ENCODE measurements at places on chromosomes 5 and 9.

GRCh38 chr9:95565982-95566381, 49.2 kb upstream of the PTCH1 start:
- no peak for DNase-seq

DNA sequence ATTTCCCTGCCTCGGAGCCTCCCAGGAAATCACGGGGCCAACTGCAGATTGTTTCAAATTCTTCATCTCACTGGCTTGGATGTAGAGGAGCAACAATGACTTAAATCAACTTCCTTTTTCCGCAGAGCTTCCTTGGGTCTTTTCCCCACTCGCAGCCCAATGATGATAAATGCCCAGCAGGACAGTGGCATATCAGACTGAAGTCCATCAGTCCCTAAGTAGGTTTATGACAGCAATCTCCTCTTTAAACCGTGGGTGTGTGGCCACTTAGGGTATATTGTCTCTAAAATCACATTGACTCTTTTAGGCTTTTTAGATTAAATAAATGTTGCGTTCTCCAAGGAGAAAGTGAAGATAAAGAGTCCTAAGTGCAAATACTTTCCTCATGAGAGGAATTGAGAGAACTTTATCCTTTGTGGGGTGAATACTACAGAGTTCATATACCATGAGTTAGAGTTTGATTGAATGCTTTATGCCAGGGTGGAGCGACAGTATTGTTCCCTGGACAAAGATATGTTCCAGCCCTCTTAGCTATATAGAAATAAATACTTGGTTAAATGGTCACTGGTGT, 59.1 kb downstream of the IQGAP2 start:
- DNase-seq: no peak

DNA sequence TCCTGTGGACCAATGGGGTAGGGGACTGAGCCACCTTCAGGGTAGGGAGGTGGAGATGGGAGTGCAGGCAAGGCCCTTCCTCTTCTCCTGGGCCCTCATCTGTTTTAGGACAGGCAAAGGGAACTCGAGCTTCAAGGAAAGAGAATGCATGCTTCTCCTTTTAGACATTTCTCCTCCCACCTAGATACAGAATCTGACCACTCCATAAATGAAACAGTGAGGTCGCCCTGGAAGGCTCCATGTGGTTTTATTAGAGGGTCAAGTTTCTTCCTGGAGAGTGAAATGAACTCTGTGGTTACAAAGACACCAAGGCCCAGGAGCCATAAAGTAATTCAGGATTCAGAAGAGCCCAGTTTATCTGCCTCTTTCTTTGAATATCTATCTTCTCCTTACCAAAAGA, 14.9 kb downstream of the LHFPL2 start:
- no peak for DNase-seq

DNA sequence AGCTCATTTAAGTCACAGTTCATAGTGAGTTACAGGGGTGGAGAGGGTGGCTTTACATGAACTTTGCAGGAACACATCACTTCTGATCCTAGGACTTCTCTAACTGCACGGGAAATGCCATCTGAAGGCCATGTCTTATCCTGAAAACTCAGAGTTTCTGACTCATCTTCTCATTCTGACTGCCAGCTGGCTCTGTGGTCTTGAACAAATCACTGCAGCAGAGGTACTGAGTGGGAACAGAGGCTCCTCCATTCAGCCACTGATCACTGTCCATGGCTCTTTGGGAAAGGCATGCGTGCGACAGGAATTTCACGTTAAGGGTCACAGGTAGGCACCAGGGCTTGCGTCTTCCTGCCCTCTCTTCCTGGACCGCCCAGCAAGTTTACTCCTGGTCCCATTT, 114.6 kb upstream of the LRRTM2 start:
- DNase-seq: no peak

DNA sequence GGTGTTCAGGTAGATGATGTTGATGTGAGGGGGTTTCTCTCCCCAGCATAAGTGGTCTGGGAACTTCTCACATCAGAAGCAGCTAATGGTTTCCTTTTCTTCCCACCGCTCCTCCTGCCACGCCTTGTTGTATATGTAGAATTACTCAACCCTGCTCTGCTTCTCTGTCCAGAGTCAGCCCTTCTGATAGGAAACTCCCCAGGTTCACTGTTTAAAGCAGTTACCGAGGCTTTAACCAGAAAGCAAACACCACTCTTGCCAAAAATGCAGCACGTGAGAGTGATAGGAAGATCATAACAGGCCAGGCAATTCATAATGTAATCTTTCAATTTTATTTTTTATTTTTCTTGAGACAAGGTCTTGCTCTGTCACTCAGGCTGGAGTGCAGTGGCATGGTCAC, 10.5 kb upstream of the TMEM252 start:
- DNase-seq: no peak

DNA sequence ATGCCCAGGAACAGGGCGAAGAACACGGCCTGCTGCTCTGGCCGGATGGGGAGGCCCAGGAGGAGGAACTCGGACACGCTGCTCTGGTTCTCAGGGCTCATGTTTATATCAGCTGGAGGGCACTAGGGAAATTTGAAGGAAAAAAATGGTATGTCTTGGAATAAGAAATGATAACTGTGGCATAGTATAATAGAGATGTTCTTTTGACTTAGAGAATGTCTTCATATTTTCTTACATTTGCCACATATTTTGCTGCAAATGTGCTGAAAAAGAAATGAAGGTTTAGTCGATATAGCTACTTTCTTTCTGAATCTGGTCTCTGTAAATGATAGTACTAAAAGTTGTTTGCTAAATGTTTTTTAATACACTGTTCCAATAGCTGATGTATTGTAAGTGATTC, at the start of gene OR1J1:
Gene OR1J1, minus strand, starts transcription at position 101 of the 400 bp plus-strand sequence. Its CDS starts 0 bp downstream, at position 101.
- no peak for DNase-seq

GRCh38 chr5:121086671-121087070, 622.6 kb downstream of the PRR16 start:
- DNase-seq: no peak

DNA sequence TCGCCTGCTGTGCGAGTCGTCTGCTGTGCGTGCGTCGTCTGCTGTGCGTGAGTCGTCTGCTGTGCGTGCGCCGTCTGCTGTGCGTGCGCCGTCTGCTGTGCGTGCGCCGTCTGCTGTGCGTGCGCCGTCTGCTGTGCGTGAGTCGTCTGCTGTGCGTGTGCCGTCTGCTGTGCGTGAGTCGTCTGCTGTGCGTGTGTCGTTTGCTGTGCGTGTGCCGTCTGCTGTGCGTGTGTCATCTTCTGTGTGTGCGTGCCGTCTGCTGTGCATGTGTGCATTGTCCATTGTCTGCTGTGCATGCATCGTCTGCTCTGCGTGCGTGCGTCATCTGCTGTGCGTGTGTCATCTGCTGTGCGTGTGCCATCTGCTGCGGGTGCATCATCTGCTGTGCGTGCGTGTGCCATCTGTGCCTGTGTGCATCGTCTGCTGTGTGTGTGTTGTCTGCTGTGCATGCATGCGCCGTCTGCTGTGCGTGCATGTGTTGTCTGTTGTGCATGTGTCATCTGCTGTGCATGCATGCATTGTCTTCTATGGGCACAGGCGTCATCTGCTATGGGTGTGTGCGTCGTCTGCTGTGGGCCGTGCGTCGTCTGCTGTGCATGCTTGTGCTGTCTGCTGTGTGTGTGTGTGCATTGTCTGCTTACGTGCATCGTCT, 68.6 kb upstream of the IRX4 start:
- DNase-seq: no peak

DNA sequence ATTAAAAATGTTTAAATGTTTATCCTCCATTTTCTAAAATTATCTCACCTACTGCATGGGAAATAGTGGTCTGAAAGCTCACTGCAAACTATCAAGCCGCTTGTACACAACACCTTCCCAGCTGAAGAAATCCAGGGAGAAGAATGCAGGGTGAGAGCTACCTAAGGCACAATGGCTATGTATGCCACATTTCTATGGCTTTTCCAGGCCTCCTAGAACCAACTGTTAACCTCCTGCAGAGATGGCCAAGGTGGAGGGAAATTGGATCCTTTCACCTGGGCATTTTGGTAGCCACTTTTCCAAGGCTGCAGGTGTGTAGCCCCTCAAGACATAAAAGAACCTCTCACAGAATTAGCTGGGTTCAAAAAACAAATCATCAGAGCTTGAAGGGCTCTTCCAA, 286.4 kb downstream of the EBF1 start:
- DNase-seq: no peak

GRCh38 chr5:100188339-100188738, 346.8 kb upstream of the FAM174A start:
- no peak for DNase-seq

GRCh38 chr9:99030610-99031109, 74.3 kb upstream of the TGFBR1 start:
- DNase-seq: no peak

DNA sequence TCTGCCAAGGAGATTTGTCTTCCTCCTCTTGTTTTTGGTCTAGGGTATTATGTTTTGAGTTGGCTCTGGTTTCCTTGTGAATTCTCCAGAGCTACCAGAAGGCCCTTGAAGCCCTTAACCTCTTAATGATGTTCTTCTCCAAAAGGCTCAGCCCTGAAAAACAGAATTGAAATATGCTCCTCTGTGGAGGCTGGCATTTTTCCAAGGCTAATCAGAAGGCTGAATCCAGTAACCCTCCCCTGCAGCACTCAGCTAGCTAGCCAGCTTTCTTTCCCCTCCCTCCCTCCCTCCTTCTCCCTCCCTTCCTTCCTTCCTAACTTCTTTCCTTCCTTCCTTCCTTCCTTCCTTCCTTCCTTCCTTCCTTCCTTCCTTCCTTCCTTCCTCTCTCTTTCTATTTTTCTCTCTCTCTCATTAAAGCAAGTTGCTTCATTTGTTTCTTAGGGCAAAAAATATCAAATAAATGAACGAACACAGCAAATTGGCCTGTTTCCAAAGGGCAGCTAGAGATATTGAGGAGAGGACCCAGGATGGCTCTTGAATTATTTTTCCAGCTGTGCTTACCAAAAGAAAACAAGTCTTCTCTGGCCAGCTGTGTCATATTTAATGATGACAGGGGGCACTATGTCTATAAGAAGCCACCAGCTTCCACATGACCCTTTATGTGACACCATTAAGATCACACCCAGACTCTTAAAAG, 38.7 kb downstream of the JAKMIP2 start:
- no peak for DNase-seq

GRCh38 chr9:129235041-129235930, 57.2 kb upstream of the IER5L start:
- no peak for DNase-seq

DNA sequence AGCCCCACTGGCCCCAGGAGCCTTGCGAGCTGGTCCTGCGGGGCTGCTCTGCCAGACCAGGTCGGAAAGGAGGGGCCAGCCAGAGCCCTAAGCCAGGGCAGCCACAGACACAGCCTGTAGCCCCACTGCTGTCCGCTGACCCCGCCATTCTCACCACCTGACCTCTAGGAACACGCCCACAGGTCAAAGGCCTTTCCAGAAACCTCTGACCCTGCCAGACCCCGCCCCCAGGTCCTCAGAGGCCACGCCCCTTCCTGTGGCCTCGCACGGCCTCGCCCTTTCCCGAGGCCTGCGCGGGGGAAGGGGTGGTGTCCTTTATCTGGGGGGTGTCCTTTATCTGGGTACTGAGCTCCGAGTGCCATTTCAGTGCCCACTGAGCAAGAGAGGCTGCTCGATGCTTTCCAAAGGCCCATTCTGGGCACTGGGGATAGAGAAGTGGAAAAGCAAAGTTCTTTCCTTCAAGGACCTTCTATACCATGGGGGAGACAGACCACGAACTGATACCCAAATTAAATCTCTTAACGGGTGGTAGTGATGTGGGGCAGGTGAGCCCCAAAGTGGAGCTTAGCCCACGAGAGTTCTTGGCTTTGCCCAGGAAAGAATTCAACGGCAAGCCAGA, 46.5 kb downstream of the P4HA2 start:
- no peak for DNase-seq

- DNase-seq: no peak
Observed at GRCh38 chr5:55864606-55865541, 13.7 kb downstream of the IL31RA start.

- no peak for DNase-seq
Observed at GRCh38 chr9:78325846-78326360, 29.0 kb downstream of the PSAT1 start.

- DNase-seq: no peak
Observed at GRCh38 chr5:127406326-127407121, 110.9 kb upstream of the PRRC1 start.

DNA sequence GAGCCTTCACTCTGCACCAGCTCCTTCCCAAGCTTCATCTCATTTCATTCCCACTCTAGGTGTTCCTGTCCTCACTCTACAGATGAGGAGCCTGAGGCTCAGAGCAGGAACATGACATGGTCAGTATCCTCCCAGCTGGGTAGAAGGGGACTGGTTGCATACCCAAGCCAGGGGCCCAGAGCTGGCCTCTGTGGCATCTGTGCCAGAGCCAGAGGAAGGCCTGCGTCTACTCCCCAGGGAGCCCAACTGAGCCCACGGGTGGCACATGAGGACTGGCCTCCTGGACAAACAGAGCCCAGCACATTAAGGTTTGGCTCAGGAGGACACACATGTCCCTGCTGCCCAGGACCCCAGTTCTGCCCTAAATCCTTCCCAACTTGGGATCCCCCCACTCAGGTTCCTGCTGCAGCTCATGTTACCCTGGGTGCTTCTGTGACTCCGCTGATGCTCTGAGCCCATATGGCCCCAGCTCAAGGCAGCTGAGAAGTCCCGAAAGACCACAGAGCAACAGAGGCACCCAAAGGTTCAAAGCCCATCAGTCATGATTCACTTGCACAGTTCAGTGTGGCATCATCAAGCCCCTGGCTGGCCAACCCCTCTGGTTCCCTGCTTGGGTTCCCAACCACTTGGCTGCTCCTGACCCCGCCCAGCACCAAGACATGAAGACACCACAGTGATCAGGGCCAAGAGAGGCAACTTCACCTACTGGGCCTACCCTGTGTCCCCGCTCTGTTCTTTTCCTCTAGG, 8.5 kb upstream of the NEURL1B start:
- DNase-seq: no peak
